Lower lobe of right lung (tissue), 2 donors: ENCODE measurements at places on chromosomes 3 and 15.

DNA sequence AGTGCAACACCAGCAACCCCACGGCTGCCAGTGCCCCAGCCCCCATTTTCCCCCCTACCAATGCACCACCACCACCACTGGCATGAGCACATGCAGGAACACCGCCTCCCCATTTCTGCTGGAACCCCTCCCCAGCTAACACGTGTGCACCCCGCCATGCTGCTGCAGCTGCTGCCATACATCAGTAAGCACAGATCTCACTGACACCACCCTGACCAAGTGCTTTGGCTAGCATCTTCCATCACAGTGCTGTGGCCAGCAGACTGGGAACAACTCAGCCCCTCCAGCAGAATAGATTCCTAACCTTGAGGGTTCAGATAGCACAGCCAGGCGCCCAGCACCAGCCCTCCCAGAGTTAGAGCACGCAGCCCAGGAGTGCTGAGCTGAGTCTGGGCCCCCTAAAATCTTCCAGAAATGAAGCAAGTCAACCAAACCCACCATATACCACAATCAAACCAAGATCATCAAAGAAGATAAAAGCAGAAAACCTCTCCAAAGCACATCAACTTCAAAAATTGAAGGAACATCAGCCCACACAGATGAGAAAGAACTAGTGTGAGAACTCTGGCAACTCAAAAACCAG, 81.2 kb upstream of the CDV3 start:
- H3K27me3 ChIP-seq = no peaks in the 10 kb centered on the region
- H3K27ac ChIP-seq = no peak overlapping the region
- no peak for DNase-seq
- no peaks in the 10 kb centered on the region for H3K36me3 ChIP-seq

DNA sequence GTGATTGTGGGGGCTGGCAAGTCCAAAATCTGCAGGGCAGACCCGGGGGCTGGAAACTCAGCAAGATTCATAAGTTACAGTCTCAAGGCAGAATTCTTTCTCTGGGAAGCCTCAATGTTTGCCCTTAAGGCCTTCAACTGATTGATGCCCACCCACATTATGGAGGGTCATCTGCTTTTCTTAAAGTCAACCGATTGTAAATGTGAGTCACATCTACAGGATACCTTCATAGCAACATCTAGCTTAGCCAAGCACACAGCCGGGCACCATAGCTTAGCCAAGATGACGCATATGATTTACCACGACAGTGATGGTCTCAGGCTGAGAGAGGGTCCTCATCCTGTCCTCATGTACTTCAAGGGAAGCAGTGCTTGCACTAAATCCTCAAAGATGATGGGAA, 43.5 kb downstream of the IDH2 start:
- no peak for DNase-seq
- H3K4me1 ChIP-seq = peaks cover 80% of the 10 kb centered on the region
- no peak overlapping the region for H3K4me3 ChIP-seq

DNA sequence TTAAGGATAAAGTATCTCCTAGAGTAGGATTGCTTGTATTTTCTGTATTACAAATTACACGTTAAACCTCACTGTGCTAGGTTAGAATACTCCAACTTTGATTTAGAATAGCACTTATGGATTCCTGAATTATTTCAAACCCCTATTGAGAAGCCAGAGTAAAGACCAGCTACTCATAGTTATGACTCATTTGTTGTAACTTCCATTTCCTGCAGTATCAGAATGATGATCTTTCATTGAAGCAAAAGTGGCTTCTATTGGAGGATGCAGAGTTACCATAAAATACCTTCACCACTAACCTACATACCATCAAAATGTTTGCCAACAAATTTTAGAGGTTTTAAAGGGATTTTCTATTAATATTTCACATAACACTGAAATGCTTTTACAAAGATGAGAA, 1322.7 kb upstream of the ALCAM start:
- DNase-seq = no peak
- H3K27ac ChIP-seq = no peak overlapping the region

DNA sequence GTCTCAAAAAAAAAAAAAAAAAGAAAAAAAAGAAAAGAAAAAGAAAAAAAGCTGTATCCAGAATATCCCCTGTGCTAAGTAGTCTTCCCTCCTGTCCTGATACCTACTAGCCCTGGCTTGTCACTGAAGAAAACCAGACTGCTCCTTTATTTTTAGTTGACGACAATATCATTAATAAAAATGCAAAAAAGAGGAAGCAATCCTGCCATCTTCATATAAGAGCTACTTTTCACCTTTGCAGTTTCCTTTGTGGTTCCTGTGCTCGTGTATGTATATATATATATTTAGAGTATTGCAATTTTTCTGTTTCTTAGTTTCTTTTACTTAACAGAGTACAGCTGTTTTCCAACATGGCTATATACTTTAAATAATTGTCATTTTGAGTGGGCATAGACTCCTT, 13.6 kb downstream of the C3orf20 start:
- H3K4me1 ChIP-seq = no peaks in the 10 kb centered on the region
- DNase-seq = no peak
- H3K27ac ChIP-seq = no peak overlapping the region
- H3K4me3 ChIP-seq = no peak overlapping the region
- H3K27me3 ChIP-seq = no peaks in the 10 kb centered on the region
- H3K36me3 ChIP-seq = no peaks in the 10 kb centered on the region

GRCh38 chr15:57589281-57589680, 2.4 kb upstream of the MYZAP start:
- peaks cover 40% of the 10 kb centered on the region for H3K4me1 ChIP-seq
- no peak for DNase-seq
- H3K36me3 ChIP-seq = no peaks in the 10 kb centered on the region
- no peak overlapping the region for H3K4me3 ChIP-seq

DNA sequence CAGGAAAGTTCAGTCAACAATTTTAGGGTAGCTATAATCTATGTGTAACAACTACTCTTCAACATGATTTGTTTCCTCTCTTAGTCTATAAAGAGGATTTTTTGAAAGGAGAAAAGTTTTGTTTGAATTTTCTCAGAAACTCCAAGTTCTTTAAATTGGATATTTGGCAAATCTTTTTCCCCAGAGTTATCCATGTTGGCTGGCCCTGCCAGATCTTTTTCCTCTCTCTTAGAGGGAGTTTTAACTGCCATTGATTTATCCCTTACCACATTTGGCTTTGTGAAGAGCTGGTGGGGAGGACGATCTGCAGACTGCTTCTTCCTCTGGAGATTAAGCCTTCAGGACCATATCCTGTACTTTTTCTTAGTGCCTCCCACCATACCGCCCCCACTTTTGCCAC, 64.9 kb upstream of the ROPN1 start:
- H3K36me3 ChIP-seq = no peaks in the 10 kb centered on the region
- no peak for DNase-seq
- no peaks in the 10 kb centered on the region for H3K4me1 ChIP-seq
- no peak overlapping the region for H3K27ac ChIP-seq
